EL (cell line): ENCODE measurements at places on chromosomes 1 and 21.

DNA sequence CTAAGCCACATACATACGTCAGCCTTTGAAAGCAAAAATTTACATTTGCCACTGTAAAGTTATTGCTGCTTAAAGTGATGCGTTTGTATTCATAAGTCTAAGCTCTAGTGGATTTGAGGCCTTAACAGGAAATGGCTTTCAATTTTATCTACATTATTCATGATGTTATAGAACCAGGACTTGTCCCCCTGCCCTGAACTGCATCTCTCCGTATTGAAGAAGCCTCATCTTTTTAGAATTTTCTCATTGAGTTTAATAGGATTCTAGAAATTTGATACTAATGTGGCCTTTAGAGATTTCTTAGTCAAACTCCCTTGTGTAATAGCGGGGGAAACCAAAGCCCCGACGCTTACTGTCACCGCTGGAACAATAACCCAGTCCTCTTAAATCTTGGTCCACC, 9.9 kb downstream of the UTP25 start:
- DNase-seq, result no peak

DNA sequence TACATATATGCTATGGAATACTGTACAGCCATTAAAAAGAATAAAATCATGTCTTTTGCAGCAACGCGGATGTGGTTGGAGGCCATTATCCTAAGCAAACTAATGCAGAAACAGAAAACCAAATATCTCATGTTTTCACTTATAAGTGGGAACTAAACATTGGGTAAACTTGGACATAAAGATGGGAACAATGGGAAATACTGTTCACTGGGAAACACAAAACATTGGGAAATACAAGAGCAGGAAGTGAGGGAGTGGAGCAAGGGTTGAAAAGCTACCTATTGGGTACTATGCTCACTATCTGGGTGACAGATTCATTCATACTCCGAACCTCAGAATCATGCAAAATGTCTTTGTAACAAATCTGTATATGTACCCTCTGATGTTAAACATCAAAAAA, 17.3 kb upstream of the PPT1 start:
- no peak for DNase-seq

DNA sequence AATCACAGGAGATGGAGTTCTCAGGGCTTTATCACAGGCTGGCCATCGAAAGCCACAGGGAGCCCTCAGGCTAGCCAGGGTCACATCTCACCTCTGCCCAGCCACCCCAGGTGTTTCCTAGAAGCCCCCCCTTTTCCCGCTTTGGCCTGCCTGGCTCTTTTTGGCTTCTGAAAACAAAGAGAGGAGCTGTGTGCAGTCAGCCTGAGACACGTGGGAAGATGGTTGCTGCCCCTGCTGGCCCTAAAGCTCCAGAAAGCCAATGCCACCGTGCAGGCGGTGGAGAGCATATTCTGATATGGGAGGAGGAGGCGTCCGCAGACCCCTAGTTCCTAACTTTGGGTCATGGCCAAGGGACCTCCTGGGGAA, 18.7 kb upstream of the LBR start:
- DNase-seq, result no peak

DNA sequence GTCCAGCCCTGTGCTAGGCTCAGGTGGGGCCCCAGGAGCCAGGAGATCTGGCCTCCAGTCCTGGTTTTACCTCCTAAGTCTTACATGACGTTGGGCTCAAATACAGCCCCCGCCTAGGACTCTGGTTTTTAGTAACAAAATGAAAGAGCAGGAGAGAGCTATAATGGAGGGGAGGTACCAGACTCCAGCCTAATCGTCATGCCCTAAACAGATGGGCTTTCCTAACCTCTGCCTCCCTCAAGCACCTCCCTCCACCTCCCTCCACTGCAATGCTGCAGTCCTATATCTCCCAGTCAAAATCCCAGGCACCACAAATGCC, 28.6 kb downstream of the TTC39A start:
- DNase-seq, result no peak
